Stimulated activated CD4-positive, alpha-beta T cell treated with anti-CD3 and anti-CD28 coated beads, Interleukin-15, amount 100 ng/mL, for 1 hour (primary cell): ENCODE measurements at places on chromosomes 2 and 18.

DNA sequence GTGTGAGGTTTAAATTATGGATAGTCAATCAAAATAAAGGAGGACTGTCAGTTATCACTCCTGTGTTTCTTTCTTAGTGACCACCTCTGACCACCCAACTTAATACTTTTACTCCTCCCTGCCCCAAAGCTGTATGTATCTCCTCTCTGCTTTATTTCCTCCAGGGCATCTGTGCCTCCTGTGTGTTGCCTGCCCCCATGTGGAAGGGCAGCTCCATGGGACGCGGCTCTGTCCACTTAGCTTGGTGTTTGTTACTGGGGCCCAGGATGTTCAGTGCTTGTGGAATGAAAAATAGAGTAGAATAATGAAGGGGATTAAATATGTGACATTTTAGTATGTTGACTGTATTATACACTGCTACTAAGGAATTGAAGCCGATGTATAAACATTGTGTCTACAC is 9.8 kb downstream of the ACP1 start:
- no peak for DNase-seq

- DNase-seq: no peak
These were observed 773.5 kb downstream of the CNTNAP5 start for GRCh38 chr2:124798551-124798950.

DNA sequence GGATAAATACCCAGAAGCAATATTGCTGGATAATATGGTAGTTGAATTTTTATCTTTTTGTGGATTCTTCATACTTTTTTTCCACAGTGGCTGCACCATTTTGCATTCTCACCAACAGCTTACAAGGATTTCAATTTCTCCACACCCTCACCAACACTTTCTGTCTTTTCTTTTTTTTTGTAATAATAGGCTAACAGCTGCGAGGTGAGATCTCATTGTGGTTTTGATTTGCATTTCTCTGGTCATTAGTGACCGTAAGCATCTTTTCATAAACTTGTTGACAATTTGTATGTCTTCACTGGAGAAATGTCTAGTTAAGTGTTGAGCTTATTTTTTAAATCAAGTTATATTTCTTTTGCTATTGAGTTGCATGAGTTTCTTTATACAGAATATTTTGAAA is 17.6 kb upstream of the SLC9A2 start:
- DNase-seq: no peak

- no peak for DNase-seq
These were observed 51.8 kb upstream of the RAB27B start for GRCh38 chr18:54776282-54776977.
